ENCODE measurements at places on chromosomes 4 and X.

- no peak for DNase-seq
Observed at GRCh38 chrX:45083314-45083713, 117.4 kb downstream of the DIPK2B start.

GRCh38 chrX:117743469-117744251, 372.9 kb downstream of the KLHL13 start:
- no peak for DNase-seq

DNA sequence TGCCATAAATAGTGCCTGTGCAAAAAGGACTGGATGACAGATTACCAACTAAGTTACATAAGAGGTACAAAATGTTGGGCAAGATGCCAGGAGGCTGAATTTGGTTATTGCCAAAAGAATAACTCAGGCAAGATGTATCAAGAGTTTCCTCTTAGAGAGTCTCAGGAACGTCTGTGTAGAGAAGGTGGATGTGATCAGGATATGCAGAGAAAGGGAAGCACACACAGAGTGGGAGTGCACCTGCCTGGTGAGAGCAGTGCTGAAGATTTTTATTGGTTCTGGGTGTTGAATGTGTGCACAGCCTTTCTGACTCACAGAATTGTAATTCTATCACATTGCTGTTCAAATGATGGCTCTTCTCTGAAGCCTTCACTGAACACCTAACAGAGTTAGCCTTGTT, 156.8 kb upstream of the HS3ST1 start:
- DNase-seq = no peak

DNA sequence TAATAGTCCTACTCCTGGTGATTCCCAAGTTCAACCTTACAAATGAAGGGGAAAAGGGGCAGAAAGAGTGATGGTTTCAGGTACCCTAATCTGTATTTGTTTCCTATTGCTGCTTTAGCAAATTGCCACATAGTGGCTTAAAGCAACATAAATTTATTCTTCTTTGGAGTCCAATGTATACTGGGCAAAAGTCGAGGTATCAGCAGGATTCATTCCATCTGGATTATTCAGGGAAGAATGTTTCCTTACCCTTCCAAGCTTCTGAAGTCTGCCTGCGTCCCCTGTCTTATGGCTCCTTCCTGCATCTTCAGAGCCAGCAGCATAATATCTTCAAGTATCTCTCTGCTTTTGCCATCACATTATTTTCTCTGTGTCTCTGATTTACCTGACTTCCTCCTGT, 10.3 kb upstream of the BST1 start:
- DNase-seq = no peak

DNA sequence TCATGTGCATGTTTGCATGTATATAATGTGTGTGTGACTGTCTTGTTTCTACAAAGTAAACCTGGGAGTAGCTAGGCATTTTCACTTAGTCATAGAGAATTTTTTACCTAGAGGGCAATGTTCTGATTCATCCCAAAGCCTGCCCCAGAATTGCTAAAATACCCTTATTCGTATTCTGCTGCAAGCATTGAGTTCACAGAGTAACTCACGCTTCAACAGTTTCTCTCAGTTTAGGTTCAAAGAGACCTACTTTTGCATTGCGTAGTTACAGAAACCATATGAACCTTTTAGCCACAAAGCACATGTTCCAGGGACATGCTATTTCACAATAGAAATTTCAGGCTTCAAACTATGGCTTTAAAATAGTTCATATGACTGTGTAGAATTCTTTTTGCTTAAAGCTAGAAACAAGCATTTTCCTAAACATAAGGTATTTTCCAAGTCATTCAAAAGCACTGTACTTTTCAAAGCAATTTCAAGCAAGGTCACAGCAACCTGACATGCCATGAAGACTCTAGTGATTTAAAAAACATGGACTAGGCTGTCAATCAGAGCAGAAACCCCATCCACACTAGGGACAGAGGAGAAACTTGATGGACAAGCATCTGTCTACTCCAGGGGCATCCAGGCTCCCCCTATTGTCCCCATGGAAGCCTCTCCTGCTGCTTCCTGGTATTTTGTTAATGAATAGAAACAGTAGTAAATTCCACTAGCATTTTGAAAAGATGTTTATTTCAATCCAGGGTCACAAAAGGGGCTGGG, 81.5 kb upstream of the MAPK10 start:
- DNase-seq = no peak

DNA sequence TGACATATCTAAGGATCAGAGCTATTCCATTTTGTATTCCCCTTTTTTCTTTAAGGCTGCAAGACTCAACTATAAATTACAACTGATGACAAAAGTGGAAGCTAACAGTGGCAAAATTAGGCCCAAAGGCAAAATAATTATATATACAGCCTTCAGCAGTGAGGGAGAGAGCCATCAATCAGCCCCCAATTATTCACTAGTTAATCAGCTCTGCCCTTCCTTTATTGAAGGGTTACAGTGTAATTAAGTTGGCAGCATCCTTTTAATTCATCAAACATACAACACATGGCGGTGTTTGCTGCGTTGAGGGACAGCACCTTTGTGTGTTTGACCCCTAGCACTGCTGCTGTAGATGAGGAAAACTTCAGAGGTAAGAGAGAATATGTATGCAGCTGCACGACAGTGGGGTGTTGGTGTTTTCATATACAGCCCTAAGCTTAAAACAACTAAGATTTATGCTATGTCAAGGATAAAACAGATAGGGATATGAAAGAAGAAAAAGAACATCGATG, 973.9 kb upstream of the POU3F4 start:
- DNase-seq = no peak

All from activated effector memory CD4-positive, alpha-beta T cell treated with Interleukin-2 at 50 U/mL for 16 hours (primary cell).